Stimulated activated CD4-positive, alpha-beta T cell treated with anti-CD3 and anti-CD28 coated beads, Interleukin-4, amount 100 ng/mL, for 48 hours (primary cell): ENCODE measurements at places on chromosomes 1 and 21.

GRCh38 chr1:54355931-54356679 is 50.1 kb downstream of the SSBP3 start:
- no peak for DNase-seq

DNA sequence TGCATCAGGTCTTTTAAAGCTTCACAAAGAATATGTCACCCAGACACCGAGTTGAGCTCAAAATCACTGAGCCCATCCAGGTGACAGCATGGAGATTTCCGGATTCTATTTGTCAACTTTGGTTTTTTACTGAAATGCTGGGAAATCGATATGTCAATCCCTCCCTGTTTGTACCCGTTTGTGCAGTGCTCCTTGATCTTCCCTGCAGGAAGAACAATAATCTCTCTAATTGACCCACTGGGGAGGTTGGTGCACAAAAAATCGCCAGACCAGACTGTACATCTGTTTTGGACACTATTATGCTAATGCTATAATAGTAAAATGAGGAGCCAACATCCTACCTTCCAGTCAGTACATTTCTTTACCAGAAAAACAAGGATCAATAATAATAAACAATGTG is 1.8 kb downstream of the BARHL2 start:
- DNase-seq, result no peak

DNA sequence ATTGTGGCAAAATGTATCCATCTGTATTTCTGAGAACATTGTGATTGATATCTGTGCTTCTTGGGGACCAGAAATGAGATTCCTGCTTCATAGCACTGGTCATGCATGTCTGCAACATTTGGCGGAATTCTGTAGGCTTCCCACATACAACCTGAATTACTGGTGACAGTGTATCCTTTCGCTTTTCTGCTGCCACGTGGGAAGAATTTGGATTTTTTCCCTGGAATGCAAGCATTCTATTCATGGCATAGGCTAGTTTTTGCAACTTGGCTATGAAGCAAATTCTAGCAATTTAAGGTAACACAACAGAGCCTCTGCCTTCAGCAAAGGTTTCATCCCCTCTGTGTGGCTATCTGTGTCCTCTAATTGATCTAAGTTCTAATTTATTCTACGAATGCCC is 85.9 kb downstream of the BCAR3 start:
- no peak for DNase-seq

- no peak for DNase-seq
These were observed 240.7 kb upstream of the C1orf174 start for GRCh38 chr1:4140821-4141220.

DNA sequence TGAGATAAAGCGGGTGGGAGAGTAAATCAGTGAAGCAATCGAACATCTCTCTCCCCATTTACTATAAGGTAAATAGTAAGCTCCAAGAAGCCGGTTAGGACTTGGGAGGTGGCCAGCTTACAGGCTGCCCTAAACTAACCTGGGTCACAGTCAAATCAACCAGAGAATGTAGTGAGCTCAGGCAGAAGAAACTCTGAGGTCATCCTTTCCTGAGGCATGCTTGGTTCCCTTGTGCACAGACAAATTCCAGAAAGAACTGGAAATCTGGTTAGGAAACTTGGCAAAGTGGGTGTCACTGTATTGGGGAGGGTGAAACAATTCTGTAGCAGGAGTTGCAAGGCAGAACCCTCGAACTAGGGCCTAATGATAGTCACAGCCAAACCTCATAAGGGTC is 72.5 kb downstream of the NTMT2 start:
- no peak for DNase-seq

- no peak for DNase-seq
These were observed 43.7 kb upstream of the LRRC7 start for GRCh38 chr1:69524015-69524414.

DNA sequence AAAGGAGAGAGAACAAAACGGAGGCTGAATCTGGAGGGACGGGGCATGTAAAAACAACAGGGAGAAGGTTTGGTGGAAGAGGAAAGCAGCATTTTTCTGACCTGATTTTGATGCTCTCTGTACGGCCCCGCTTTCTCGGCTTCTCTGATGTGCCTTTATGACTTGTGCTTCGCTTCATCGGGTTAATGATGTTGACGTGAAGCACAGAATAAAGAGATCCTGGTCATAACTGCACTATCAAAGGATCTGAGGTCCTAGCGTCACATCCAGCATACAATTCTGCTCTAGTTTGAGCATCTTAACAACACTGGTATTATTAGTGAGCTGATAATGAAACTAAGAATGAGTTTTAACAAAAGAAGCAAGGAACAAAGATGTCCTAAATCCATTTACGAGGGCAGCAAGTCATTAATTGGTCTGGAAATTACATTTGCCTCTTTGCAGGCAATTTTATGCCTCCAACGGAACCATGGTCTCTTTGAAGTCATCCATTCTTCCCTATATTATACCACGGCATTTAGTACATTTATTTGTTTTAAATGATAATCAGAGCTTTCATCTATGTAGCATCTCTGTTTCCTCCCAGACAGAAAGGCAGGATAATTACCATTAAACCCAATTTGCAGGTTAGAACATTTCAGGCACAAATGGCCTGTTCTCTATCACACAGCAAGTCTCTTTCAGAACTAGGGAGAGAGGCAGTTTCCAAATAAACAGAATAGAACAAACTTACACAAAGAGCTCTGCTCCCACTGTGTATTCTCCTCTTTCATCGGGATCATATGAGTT is 45.3 kb upstream of the B3GALNT2 start:
- no peak for DNase-seq

- no peak for DNase-seq
These were observed 150.3 kb upstream of the SPAG17 start for GRCh38 chr1:118335331-118335732.

DNA sequence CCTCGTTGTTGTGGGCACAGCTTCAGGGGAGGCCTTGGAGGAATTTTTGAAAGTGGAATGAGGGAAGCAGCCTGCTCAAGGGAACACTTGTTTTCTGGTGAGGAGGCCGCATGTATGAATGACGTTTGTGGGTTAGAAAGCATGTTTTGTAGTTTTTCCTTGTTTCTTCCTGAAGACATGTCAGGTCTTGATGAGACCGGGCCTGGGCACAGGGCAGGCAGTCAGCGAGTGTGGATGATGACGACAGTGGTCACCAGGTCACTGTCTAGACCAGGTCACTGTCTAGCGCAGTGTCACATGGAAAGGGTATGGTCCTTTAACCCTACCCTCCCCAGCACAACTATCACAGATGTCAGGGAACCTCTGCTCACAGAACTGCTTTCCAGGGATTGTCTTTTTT is 7.3 kb downstream of the PSEN2 start:
- DNase-seq, result no peak

GRCh38 chr1:29469457-29469856 is 233.1 kb downstream of the PTPRU start:
- DNase-seq, result no peak

GRCh38 chr1:76065270-76065669 is 9.3 kb upstream of the ST6GALNAC3 start:
- DNase-seq, result no peak

GRCh38 chr21:34201481-34201858 is 128.1 kb downstream of the MRPS6 start:
- no peak for DNase-seq

GRCh38 chr21:35614396-35614921 is 445.9 kb downstream of the SETD4 start:
- DNase-seq, result no peak

- no peak for DNase-seq
These were observed 4.7 kb downstream of the FOXO6 start for GRCh38 chr1:41365772-41366454.

DNA sequence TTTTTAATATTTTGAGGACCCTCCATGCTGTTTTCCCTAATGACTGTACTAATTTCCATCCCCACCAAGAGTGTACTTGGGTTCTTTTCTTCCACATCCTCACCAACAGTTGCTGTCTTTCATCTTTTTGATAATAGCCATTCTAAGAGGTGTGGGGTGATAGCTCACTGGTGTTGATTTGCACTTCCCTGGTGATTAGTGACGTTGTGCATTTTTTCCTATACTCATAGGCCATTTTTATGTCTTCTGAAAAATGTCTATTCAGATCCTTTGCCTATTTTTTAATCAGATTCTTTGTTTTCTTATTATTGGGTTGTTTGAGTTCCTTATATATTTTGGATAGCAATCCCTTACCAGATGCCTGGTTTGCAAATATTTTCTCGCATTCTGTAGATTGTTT is 64.2 kb downstream of the FCRL5 start:
- no peak for DNase-seq

DNA sequence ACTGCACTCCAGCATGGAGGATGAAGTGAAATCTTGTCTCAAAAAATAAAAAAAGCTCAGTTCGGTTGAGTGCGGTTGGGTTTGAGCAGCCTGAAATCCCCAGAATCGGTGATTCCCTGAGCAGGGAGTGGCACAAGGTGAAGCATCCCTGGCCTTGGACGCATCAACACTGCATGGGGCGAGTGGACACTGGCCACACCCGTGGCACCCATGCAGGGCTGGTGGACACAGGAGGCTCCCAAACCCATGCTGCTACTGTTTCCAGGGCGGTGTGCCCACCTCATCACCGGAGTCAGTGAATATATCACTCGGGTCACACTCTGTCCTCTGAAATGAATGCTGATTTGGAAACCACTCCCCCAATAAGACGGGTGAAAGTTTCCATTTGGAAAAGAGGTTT is 53.4 kb upstream of the ACTRT2 start:
- no peak for DNase-seq

- no peak for DNase-seq
These were observed 54.7 kb downstream of the ELK4 start for GRCh38 chr1:205576805-205577761.

DNA sequence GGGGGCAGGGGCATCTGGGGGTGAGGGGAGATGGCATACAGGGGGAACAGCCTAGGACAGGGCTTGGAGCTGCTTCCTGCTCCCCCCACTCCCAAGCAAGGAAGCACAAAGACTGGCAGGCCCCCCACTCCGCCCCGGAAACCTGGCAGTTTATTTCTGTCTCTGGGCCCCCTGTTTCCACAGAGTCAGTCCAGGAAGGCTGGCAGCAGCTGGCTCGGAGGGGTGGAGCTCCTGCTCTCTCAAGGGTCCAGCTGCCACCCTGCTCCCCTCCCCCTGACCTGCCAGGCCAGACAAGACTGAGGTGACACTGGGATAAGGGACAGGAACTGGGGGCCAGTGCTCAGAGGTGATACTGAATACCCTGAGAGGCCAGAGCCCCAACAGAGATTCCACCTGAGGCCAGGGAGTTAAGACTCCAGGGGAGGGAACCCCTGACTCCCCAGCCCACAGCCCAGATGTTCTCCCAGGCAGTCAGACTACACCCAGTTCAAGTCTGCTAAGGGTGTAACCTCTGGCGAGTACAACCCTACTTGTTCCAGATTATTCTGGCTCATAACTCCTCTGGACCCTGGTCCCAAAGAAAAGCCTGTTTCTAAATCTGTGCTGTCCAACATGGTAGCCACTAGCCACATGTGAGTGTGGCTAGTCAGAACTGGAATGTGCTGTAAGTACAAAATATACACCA is 26.3 kb downstream of the AHDC1 start:
- no peak for DNase-seq

DNA sequence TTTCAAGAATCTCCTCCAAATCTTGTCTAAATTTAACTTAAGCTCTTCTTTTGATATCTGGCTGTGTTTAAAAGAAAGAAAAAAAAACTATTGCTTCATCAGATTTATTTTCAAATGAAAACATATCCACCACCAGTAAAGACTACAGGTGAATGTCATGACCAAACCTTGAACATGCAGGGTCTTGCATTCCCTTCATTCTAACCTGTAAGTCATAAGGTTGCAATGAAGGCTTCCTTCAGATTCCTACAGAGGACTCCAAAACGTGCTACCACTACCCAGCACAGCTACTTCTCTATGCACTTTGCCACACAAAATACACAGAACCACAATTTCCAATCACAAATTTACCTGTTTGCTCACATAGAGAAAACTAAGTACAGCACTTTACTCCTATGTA is 26.3 kb downstream of the FRRS1 start:
- no peak for DNase-seq

GRCh38 chr1:153262070-153262366 is 2.5 kb downstream of the LORICRIN start:
- DNase-seq, result no peak

- DNase-seq, result no peak
These were observed 25.7 kb upstream of the PDE9A start for GRCh38 chr21:42627527-42628289.

DNA sequence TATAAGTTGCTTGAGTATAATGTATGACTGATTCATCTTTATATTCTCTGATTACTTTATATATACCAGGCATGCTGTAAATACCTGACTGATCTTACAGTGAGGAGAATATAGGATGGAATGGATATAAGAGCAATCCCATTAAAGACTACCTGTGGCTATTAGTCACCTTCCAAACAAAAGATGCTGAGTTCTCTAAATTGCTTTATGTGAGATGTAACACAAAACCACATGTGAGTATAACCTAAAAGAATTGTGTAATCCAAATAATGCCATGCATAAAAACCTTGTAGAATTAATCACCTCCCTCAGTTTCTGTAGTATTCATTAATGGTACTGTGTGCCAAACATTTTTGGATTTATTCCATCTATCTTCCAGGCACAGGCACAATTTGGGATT is 134.6 kb upstream of the LRRC7 start:
- DNase-seq, result no peak

DNA sequence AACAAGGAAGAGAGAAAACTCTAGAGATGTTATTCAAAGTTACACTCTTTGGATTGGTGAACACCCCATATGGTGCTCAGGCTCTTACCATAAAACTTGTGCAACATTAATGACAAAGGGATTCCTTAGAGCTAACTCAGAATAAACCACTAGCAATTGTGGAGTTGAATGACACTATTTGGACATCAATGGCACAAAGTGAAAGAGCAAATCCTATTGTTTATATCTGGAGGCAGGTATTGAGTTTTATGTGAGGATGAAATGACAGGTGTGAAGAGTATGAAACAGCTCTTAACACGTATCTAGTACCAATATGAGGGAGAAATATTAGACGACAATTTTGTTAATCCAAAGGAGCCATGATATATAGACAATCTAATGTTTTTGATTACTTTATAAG is 584.9 kb upstream of the PBX1 start:
- no peak for DNase-seq

DNA sequence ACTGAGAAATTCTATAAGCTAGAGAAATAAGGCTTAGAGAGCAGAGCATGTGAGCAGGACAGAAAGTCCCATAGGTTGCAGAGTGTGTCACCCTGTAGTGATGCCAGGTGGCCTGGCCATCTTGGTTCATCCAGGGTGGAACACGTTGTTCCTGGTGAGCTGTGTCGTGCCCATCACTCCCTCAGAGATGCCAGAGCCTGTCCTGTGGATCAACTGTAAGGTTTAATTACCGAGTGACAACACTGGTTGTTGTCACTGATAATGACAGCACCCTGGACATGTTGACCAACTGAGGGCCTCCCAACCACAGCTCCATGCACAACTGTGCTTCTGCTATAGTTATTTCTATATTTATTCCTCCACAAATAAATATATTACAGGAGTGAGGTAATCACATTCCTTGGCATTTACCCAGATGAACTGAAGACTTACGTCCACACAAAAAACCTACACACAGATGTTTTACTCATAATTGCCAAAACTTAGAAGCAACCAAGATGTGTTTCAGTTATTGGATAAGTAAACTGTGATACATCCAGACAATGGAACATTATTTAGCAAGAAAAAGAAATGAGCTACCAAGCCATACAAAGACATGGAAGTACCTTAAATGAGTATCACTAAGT is 6.2 kb downstream of the C1orf198 start:
- DNase-seq, result no peak
